Activated CD4-positive, alpha-beta memory T cell treated with anti-CD3 and anti-CD28 coated beads for 36 hours (primary cell): ENCODE measurements at places on chromosomes 16 and 17. TPM values are rescaled to one million over a fixed set of nuclear protein-coding genes. Genes with fewer than 3 reads are reported as not detected.

GRCh38 chr17:77496401-77496801 is 355.6 kb downstream of the SEC14L1 start:
- DNase-seq = no peak

DNA sequence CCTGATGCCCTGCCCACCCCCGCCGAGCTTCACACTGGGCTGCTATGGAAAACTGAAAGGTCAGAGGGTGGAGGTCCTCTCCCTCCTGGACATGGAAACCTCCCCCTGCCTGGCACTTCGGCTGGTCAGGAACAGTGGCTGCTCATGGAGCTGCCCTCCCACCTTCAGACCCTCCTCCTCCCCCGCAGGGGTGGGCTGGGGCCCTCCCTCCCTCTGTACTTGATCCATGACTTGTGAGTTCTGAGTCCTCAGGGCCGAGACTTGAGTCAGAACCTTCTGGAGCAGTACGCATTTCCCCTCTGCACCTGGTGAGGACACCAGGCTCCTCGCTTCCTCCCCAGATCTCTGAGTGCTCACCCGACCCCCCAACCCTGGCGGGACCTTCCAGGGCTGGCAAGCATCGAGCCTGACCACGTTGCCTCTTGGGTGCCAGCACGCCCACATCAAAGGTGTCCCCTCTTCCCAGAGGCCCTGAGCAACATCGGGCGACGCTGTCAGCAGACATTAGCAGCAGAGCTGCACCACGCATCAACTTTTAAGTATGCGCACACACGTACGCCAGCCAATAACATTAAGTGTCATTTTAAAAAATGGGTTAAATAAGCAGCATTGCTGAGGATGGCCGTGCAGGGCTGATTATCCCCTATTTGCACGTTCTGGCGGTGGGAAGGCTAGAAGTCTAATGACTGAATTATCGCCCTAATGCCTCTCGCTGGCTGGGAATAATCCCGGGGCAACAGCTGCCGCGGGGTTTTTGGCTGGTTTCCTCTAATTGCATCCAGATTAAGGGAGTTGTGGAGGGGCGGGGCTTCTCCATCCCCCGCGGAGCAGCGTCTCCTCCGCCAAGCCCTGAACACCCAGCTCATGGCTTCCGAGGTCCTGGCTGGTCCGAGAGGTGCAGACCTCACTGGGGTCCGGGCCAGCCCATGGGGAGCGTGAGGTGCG is 98.0 kb downstream of the TBC1D16 start:
- DNase-seq = no peak

DNA sequence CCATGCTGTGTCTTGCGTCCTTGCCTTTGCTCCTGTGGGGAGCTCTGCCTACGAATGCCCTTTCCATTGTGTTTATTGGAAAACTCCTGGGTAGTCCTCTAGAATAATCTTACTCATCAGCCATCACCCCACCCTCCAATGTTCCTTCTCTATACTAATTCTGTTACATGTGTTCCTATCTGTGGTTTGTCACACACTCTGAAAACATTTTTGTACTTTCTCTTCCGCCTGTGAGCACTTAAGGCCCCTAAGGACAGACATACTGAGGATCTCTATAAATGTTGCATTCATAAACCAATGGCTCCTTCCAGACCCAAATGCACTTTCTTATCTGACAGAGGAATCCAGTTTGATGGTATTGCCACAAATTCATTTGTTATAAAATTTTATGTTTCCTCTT is 53.9 kb upstream of the MON1B start:
- DNase-seq = no peak

GRCh38 chr16:86707581-86707980 is 129.2 kb downstream of the FOXL1 start:
- DNase-seq = no peak

GRCh38 chr17:58447039-58447975 is 30.0 kb upstream of the RNF43 start:
- peak; percentile 83 for DNase-seq

GRCh38 chr17:8921147-8921546 is 44.4 kb downstream of the PIK3R5 start:
- no peak for DNase-seq

- peak; percentile 76 for DNase-seq
Measured at GRCh38 chr17:39667945-39668924, at the start of gene PNMT. TSS of gene PNMT (plus strand) at chr17:39668453. CDS start at chr17:39668476, 23 bp downstream.

DNA sequence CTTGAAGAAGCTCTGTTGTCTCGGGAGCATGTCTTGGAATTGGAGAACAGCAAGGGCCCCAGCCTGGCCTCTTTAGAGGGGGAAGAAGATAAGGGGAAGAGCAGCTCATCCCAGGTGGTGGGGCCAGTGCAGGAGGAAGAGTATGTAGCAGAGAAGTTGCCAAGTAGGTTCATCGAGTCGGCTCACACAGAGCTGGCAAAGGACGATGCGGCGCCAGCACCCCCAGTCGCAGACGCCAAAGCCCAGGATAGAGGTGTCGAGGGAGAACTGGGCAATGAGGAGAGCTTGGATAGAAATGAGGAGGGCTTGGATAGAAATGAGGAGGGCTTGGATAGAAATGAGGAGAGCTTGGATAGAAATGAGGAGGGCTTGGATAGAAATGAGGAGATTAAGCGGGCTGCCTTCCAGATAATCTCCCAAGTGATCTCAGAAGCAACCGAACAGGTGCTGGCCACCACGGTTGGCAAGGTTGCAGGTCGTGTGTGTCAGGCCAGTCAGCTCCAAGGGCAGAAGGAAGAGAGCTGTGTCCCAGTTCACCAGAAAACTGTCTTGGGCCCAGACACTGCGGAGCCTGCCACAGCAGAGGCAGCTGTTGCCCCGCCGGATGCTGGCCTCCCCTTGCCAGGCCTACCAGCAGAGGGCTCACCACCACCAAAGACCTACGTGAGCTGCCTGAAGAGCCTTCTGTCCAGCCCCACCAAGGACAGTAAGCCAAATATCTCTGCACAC is 21.2 kb downstream of the AKAP1 start:
- no peak for DNase-seq

DNA sequence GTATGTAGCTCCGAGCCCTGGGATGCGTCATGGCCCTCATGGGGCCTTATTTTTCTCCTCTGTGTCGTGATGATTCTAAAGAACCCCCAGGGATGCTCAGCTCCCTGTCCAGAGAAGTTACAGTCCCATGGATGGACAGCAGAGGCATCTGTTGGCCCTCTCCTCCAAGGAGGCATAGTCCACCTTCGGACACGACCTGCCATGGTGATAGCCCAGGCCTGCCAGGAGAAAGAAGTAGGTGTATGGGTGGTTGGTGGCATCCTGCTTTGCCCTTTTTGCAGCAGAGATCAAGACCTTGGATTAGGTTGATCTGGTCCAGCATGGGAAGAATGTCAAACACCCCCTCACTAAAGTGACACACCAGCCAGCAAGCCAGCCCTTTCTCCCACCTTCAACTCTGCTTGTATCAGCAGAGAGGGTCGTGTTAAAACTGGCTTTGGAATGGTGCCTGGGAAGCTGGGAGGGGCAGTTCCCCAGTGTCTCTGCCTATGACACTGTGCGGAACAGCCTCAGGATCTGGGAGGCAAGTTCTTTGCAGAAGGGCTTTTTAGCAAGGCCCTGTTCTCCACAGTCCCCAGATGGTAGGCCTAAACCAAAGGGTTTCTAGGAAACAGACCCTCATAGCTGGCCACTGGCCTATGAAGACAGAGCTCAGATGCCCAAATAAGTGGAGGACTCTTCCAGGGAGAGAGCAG is 259.9 kb upstream of the RPL38 start:
- DNase-seq = no peak

DNA sequence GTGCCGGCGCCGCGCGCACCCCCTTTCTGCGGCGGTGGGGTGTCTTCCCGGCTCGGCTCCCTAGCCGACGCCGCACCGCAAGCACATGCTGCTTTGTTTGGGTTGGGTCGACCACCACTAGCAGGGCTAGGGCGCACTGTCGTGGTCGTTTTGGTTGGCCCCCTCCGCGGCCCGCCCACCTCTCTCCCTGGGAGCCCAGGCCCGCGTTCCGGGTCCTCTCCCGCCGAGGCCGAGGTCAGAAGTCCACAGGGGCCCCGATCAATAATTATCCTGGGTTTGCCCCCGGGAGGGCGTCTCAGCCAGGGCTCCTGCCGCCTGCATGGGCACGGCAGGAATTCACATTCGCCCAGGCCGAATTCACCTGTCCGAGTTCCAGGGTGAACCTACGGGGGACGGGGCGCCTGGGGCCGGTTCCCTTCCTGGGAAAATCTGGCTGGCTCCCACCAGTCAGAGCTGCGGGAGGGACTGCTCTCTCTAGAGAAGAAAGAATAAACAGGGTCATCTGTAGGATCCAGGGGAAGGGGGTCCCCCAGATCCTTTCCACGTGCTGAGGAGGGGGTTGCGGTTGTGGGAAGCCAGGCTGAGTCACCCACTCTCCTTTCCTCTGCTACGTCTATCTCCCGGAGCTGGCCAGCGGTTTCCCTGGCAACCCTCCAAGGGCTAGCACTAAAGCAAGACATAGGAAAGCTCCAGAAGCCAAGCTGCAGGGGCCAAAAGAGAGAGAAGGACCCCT is 584 bp upstream of the STAT5B start:
- DNase-seq = peak; percentile 66

DNA sequence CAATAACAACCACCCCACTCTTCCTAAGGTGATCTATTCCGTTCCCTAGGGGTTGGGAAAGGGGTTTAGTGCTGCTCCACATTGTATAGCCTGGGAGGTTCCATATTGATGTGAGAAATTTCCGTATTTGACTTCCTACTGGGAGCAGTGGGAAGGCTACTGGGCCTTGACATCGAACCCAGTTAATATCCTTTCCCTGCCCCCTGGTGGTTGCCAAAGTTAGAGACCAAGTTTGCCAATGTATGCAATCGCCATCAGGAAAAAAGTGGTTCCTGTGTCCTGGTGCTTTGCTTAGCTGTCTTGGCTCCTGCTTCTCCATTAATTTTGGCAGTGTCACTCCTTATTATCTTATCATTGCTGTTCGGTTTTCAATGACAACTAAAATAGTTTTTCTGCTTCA is 914.9 kb downstream of the KCNJ2 start:
- DNase-seq = no peak

DNA sequence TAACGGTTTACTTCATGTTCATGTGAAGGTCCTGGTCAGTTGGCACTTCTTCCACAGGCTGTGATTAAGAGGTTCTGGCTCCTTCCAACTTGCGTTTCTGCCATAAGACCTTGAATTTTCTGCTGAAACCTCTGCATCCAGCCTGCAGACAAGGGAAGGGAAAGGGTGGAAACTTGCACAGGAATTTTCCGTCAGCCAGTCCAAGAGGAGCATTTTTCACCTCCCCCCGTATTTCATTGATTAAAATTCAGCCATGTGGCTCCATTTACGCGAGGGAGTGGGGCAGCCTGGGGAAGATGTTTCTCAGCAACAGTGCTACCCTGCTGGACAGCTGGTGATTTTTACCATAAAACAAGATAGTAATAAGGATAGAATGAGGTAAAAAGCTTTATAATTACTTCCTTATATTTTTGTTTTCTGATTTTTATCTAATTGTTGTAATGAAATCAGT is 101.5 kb upstream of the SMIM36 start:
- no peak for DNase-seq

DNA sequence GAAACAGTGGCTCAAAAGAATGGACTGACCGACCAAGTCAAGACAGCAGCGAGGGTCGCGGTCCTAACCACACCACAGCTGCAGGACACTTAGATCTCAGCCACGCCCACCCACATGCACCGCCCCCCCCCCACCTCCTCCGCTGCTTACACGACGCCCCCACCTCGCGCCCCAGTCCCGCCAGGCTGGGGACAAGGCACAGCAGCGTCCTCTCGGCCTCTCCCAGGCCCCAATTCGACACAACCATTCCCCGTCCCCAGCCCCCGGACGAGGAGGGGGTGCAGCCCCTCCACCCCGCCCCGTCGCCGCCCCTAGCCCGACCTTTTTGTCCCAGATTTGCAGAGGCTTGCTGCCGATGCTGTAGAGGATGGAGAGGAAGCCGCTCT is 477 bp downstream of the CFAP20 start:
- no peak for DNase-seq

DNA sequence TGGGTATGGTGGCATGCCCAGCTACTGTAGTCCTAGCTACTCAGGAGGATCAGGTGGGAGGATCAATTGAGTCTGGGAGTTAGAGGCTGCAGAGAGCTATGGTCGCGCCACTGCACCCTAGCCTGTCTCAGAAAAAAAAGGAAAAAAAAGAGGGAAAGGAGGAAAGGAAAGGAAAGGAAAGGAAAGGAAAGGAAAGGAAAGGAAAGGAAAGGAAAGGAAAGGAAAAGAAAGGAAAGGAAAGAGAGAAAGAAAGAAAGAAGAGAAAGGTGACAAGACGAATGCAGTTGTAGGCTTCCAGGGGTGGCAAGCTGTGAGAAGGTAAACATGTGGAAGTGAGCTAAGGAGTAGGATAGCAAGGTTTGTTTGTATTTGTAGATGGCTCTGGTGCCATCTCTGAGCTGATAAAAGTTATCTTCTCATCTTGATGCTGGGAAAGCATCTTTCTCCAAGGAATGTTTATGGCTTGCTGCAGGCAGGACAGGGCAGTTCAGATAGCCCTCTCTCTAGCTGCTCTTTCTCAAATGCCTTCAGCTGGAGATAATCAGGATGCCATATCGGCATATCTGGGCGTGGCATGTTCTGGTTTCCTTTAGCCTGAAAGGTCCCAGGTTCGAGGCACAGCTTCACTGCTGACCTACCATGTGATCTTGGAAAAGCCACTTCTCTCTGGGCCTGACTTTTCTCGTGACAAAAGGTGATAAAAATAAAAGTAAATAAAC is 2.8 kb upstream of the NOS2 start:
- no peak for DNase-seq

DNA sequence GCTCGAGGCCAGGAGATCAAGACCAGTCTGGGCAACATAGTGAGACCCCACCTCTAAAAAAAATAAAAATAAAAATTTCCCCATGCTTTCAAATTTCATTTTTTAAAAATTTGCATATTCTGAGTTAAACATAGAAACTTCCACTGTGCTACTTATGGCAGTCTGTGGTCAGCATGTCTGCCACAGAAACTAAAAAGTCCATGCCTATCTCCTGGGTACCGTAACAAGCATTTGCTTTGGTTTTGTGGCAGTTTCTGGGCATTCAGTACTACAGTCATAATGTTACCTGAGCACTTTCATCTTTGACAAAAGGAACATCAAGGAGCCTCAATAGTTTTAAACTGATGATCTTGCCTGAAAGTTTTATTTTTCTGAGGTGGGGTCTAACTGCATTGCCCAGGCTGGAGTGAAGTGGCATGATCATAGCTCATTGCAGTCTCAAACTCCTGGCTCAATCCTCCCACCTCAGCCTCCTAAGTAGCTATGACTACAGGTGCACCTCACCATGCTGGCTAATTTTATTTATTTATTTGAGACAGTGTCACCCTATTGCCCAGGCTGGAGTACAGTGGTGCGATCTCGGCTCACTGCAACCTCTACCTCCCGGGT is 13.2 kb upstream of the ITGA2B start:
- DNase-seq = no peak

DNA sequence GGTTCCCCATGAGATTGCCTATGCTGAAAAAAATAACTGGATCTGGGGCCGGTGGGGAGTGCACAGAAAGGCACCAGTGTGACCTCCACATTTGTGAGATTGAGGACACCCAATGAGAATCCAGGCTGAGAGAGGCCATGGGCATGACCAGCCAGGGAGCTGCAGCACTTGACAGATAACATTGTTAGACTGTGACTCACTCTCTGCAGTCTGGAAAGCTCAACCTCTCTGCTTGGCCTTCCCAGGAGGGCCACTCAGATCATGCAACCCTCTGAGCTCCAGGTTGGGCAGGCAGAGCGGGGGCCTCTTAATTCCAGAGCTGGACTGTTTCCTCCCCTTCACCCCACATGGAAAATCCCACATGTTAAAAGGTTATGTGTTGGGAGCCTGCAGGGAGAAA is 30.1 kb downstream of the FZD2 start:
- no peak for DNase-seq

GRCh38 chr16:60510208-60510607 is 1526.0 kb downstream of the CDH8 start:
- no peak for DNase-seq

Gene SPEM3
- not detected for total RNA-seq

Gene UTS2R
- not detected for total RNA-seq

Gene TXNDC17
- total RNA-seq = 107 TPM

Gene ITPRIPL2
- 8.9 TPM for total RNA-seq

Gene PRR15L
- total RNA-seq = not detected
